ENCODE measurements at places on chromosomes 1 and 21.

- no peak for DNase-seq
Measured at GRCh38 chr1:230117694-230118093, 50.7 kb downstream of the GALNT2 start.

DNA sequence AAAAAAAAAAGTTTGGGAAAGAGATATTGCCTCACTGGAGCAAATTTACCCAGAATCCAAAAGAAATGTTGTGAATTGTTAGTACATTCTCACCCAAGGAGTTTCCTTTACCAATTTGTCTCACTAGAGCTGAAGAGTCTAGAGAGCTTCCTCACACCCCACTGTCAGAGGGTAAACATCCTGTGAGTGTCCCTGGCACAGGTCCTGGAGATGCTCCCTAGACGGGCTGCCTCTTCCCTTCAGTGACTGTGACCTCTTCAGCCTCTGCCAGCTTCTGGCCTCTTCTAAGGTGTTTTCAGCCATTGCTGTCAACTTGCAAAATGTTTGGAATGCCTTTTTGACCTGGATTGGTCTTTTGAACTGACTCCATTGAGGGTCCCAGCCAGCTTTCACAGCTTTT is 159.4 kb downstream of the DHRS3 start:
- DNase-seq: no peak

GRCh38 chr1:226100436-226101391 is 38.2 kb downstream of the H3-3A start:
- DNase-seq: peak; percentile 72

DNA sequence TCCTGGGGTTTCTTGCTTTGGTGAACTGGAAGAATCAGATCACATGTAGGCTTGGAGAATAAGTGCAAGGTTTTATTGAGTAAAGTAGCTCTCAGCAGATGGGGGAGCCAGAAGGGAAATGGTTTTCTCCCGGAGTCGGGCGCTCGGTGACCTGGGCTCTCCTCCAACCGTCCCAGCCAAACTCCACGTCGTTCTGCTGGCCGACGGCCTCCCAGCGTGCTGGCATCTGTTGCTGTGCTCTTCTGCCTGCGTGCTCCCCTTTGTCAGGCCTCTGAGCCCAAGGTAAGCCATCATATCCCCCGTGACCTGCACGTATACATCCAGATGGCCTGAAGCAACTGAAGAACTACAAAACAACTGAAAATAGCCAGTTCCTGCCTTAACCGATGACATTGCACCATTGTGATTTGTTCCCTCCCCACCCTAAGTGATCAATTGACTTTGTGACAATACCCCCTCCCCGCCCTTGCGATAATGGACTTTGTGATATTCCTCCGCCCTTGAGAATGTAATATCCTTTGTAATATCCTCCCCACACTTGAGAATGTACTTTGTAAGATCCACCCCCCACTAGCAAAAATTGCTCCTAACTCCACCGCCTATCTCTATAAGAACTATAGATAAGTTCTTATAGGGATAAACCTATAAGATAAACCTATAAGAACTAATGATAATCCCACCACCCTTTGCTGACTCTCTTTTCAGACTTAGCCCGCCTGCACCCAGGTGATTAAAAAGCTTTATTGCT is 88.3 kb downstream of the SMYD3 start:
- no peak for DNase-seq

DNA sequence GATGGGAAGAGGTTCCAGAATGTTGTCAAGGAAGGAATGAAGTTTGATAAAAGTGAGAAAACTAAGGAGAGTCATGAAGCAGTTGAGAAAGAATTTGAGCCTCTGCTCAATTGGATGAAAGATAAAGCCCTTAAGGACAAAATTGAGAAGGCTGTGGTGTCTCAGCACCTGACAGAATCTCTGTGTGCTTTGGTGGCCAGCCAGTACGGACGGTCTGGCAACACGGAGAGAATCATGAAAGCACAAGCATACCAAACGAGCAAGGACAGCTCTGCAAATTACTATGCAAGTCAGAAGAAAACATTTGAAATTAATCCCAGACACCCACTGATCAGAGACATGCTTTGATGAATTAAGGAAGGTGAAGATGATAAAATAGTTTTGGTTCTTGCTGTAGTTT is 142.8 kb downstream of the CDC7 start:
- no peak for DNase-seq

GRCh38 chr21:40615505-40616376 is 231.2 kb downstream of the DSCAM start:
- peak; percentile 30 for DNase-seq

GRCh38 chr1:63918418-63918945 is 144.7 kb downstream of the ROR1 start:
- DNase-seq: no peak

DNA sequence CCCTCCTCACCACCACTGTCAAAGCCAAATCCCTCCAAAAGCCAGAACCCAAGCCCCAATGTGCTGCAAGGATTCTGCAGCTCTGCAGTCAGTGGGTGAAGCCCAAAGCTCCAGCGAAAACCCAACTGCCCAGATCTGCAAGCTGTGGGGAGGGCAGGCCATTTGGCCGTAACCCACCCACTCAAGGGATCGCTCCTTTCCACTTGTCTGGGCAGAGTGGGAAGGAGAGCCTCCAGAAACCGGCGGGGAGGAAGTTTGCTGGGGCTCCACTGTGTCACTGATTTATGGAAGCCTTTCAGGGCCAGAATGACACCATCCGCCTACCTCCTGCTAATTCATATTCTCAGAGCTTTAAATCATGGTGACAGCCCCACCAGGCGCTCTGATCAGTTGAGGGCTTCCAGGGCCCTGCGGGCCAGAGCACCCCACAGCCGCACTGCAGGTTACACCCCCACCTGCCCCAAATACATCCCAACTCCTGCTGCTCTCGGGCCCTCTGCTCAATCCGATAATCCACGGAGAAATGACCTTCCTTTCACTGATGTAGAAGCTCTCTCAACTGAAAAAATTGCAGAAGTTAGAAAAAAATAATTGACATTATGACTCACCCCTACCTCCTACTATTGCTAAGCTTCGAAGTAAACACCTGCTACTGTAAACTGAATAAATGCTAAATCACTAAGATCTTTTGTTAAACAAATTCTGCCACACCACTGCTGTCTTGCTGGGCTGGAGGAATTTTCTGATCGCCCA is 40.6 kb upstream of the RAB4A start:
- DNase-seq: no peak

GRCh38 chr1:212827831-212828278 is 19.6 kb downstream of the SPATA45 start:
- DNase-seq: no peak

DNA sequence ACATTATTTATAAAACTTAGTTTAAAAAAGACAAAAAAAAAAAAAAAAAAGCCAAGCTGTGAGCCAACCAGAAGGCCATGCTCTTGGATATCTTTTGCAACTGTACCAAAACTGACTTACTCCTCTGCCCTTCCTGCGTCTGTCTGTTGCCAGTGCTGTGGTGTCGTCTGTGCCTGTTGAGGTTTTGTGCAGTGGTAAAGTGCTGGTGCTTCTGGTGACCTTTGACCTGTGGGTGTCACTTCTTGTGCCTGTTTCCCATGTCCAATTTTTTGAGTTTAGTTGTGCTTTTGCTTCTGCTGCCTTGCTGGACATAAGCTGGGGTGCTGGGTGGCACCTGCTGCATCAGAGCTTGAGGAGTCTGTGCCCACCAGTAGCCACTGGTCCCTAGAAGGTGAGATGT is 41.4 kb downstream of the RNF187 start:
- no peak for DNase-seq

DNA sequence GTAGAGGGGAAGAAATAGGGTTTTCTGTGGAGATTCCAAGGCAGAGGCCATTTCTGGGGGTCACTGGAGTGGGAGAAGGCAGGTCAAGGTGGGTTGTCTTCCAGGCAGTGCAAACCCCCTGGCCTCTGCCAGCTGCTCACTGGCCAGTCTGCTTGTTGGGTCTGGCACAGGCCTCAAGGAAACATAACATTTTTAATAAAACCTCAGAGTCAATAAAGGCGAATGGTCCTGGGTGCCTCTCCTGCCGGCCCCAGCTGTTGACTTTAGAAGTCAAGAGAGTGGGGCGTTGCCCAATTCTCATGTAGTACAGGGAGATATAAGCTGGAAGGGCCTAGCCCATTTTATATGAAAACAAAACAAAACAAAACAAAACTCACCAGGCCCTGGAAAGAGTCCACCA is 36.6 kb downstream of the RUNX3 start:
- no peak for DNase-seq

- no peak for DNase-seq
Measured at GRCh38 chr1:204323887-204324286, 35.8 kb downstream of the PLEKHA6 start.

DNA sequence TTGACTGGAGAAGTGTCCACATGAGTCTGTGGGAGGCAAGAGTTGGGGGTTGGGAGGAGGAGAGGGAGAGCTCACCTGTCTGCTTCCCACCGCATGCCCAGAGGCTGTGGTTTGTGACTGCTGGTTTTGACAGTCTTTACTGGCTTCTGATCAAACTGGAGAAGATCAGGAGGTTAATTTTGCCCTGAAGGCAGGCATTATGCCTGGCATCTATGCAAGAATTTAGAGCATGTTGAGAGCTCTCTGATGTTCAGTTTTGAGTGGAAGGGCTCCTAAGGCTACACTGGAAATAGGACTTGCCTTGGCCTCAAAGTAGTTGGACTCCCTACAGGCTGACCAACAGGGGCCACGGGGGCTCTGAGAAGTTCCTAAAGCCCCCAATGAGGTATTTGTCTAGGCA is 101.6 kb downstream of the TLR5 start:
- no peak for DNase-seq

DNA sequence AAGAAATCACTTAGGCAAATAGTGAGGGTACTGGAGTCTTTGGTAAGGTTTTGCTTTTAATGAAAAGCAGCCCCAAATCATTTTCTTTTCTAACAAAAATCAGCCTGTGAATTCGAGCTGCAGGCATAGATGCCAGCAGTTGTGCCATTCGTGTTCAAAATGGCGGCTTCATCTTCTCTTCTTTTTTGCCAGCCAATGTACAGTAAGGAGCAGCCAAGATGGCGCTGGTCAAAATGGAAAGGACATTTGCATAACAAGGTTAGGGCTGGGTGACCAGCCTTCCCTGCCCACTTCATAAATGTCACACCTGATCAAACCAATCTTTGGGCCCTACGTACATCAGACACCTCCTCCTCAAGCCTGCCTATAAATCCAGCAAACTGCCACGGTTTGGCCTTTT is 100.2 kb upstream of the RGS1 start:
- DNase-seq: no peak
